Urinary bladder (tissue), 4 donors: ENCODE measurements at places on chromosomes 7 and 10. TPM values are rescaled to one million over a fixed set of nuclear protein-coding genes. Genes with fewer than 3 reads are reported as not detected.

Gene MEIG1
- total RNA-seq, result not detected

GRCh38 chr7:148623586-148624282 is 33.2 kb downstream of the C7orf33 start:
- DNase-seq, result no peak

Gene PNLIPRP1
- not detected for total RNA-seq

DNA sequence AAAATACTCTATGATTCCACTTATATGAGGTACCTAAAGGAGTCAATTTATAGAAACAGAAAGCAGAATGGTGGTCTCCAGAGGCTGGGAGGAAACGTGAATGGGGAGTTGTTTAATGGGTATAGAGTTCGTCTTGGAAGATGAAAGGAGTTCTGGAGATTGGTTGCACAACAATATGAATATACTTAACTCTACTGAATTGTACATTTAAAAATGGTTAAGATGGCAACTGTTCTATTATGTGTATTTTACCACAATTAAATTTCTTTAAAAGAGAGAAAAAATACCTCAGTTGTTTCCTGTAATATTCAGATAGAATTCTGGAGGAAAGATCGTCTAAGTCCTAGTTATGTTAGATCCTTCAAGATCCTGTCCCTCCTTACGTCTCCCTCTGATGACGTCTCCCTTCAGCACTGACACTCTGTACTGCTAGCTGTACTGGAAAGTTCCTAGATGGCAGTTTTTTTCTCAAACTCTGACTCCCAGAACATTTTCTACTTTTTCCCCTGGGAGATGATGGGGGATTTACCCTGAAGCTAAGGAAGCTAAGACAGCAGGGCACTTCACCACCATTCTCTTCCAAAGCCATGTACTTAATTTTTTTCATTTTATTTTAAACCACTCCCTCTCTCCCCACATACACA is 53.2 kb upstream of the CAV2 start:
- no peak for DNase-seq

Gene INSYN2A
- total RNA-seq, result 8.8 TPM

- DNase-seq, result no peak
These were observed 750.2 kb downstream of the XPNPEP1 start for GRCh38 chr10:109173121-109173520.

- DNase-seq, result no peak
These were observed 143.4 kb upstream of the ADO start for GRCh38 chr10:62661143-62661542.

Gene LIPM
- total RNA-seq, result not detected

Gene ANKRD2
- 0.69 TPM for total RNA-seq

DNA sequence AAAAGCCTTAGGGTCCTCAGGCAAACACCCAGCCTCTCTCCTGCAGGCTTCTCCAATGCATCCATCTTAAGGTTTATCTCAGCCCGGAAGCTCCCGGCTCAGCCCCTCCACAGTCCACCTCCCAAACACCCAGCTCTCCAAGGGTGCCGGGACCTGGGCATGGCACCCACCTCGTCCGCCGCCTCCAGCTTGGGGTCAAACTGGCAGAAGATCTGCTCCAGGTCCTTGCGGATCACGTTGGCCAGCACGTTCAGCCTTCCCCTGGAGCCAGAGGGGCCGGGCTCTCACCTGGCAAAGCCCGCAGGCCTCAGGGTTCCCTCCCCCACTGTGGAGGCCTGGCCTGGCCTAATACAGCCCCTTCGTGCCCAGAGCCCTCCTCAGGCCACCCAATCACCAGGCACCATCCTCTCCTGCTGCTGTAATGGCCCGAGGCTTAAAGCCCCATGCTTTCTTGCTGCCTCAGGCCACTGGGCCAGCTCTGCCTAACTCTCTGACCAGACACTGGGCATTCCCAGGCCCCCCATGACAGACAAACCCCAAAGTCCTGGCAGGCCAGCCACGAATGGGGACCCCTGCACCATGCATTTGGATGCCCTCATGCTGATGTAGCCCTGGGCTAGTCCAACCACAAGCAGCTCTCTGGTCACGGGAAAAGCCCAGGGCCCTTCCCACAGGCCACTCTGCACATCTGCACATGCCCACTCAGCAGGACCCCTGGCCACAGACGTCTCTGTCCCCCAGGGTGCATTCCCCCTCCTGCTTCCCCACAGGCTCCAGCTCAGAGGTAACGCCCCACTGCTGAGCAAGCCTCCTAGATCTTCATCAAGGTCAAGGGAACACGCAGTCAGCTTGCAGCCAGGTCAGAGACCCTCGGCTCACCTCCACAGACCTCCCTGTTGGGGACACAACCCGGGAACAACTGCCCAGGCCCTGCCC is 12.3 kb downstream of the OGDHL start:
- no peak for DNase-seq

DNA sequence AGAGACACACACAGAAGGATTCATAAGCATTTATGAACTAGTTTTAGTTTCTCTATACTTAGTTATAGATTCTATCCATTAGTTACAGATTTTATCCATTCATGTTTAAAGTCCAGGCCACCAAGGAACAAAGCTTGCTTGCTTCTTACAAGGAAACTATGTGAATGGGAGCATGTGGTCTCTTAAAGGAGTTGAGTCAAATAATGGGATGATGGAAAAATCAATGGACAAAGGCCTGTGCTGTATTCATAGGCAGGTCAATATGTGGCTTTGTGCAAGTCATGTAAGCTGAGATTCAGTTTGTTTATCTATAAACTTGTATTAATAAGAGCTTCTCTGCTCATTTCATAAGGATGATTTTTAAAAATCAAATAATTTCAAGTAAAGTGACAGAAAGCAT is 172.8 kb upstream of the CDK1 start:
- no peak for DNase-seq

GRCh38 chr7:29045258-29046086 is 87.3 kb upstream of the TRIL start:
- DNase-seq, result no peak
